NCI-H187 (cell line): ENCODE measurements at places on chromosomes 16 and 17.
A peak's percentile ranks its signal among the peaks of the same experiment; 100 is the strongest.

GRCh38 chr16:48561960-48562393 lies 48.0 kb downstream of the N4BP1 start:
- no peak for DNase-seq

GRCh38 chr17:60292697-60293096 lies 99.2 kb downstream of the USP32 start:
- DNase-seq = no peak

DNA sequence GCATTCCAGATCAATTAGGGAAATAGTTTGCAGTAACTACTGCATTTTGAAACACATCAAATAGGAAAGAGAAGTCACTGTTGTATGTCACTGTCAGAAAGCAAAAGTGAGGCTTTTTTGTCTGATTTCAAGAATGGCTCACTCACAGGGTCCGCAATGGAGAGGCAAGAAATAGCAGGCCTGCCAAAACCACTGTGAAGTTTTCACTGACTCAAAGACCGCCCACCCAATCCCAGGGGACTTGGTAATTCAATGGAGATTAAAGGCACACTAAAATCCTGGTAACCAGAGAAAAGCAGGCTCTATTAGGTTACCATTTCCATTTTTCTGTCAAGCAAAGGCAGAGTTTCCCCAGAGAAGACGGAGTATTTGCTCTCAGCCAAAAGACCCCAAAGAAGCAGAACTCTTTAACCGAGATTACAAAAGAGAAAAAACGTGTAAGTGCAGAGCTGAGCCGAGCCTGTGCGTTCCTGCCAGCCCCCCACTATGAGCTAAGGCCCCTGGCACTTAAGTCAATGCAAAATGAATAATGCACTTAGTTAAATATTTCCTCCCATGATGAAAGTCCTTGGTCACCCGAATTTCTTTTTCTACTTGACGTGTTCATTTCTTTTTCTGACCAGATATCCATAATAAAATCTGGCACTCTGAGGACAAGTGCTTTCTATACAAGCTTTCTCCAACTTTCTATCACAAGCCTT lies 57.0 kb downstream of the FOXL1 start:
- DNase-seq = no peak

- DNase-seq = no peak
Measured at GRCh38 chr17:43581613-43582012, 35.5 kb upstream of the ETV4 start.

DNA sequence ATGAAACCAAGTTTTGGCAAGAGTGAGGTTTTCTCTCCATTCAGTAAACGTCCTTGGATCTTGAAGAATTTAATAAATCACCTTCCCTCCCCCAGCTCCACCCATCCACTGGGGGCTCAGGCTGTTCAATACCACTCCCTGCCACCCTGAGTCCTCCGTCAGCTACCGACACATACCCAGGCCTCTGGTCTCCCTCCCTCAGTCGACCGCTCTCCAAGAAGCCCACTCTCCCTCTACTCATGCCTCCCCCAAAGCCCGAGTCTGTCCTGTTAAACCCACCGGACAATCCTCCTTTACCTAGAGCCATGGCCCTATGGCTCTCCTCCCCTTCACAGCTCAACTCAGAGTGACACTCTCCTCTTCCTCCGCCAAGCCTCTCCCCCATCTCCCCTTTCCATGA lies 19.7 kb upstream of the SLC4A1 start:
- DNase-seq = no peak

DNA sequence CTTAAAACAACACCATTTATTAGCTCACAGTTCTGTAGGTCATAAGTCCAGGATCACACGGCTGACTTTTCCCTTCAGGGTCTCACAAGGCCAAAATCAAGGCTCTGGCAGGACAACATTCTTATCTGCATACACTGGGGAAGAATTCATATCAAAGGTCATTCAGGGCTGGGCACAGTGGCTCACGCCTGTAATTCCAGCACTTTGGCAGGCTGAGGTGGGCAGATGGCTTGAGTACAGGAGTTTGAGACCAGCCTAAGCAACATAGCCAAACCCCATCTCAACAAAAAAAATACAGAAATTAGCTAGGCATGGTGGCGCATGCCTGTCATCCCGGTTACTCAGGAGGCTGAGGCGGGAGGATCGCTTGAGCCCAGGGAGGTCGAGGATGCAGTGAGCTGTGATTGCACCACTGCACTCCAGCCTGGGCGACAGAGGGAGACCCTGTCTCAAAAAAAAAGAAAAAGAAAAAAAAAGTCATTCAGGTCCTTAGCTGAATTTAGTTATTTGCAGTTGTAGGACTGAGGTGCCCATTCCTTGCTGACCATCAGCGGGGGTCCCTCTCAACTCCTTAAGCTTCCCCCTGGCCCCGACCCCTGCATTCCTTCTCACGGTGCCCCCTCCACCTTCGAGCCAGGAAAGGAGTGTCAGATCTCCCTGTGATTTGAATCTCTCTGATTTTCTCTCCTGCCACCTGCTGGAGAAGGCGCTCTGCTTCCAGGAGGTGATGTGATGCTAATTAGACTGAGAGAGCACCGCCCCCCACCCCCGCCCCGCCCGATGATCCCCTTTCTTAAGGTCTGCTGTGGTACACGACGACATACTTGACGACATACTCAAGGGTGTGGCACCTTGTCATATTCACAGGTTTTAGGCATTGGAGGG lies 91.8 kb upstream of the CLEC18A start:
- no peak for DNase-seq

DNA sequence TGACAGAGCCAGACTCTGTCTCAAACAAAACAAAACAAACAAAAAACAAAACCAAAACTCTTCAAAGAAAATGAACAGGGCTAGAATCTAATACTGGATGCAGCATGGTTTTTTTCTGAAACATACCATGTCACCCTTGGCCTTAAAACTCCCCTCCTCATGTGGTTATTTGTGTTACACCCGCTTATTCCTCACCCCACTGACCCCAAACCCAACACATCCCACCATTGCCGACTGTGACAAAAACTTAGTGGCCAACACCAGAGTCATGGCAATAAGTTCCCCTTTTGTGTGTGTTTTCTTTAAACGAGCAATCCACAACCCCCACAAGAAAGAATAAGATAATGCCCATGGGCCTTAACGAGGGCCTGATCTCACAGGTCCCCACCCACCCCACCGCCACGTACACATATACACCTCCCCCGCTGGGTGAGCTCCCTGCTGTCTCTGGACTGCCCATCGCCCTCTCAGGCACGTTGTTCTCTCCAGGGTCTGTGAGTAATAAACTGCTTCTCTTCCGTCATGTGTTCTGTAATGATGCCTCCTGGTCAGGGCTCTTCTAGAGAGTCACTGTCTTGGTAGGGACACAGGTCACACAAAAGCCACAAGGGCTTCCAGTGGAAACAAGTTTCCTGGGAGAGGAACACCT lies 16.8 kb upstream of the ENGASE start:
- no peak for DNase-seq

DNA sequence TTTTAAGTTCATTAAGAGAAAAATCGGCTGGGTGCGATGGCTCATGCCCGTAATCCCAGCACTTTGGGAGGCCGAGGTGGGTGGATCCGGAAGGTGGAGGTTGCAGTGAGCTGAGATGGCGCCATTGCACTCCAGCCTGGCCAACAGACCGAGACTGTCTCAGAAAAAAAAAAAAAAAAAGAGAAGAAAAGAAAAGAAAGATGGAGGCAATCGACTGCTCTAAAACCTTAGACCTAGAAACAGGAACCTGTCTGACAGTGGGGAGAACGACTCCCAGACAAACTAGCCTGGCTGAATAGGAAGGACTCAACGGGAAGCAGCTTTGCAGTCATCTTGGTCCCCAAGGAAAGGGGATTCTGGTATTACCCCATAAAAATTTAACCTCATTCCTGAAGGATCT lies 13.7 kb downstream of the MRC2 start:
- no peak for DNase-seq

DNA sequence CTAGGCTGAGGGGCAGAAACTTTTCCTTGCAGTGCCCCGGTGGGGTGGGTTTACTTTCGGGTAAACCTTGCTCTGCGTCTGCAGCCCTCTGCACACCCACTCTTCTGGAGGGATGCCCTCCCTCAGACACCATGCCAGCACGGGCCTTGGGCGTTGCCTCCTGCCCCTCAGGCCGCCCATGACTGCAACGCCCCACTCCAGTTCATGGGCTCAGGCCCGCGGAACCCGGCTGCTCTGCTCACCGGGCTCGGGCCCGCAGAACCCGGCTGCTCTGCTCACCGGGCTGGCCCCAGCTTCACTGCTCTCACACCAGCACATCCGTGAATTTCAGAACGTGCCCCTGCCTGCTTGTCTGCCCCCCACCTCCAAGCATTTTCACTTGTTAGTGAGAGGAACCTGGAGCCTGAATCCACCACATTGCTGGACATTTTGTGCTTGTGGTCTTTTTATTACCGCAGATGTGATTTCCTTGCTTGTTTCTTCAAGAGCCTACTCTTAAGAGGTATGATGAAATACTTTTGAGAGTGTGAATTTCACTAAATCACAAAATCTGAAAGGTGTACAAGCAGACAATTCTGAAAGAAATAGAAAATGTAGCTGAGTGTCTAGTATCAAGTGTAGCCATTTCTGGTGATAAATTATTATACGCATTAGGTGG lies 130.9 kb downstream of the RPTOR start:
- no peak for DNase-seq

GRCh38 chr17:19800571-19800970 lies 52.5 kb upstream of the ALDH3A1 start:
- no peak for DNase-seq

DNA sequence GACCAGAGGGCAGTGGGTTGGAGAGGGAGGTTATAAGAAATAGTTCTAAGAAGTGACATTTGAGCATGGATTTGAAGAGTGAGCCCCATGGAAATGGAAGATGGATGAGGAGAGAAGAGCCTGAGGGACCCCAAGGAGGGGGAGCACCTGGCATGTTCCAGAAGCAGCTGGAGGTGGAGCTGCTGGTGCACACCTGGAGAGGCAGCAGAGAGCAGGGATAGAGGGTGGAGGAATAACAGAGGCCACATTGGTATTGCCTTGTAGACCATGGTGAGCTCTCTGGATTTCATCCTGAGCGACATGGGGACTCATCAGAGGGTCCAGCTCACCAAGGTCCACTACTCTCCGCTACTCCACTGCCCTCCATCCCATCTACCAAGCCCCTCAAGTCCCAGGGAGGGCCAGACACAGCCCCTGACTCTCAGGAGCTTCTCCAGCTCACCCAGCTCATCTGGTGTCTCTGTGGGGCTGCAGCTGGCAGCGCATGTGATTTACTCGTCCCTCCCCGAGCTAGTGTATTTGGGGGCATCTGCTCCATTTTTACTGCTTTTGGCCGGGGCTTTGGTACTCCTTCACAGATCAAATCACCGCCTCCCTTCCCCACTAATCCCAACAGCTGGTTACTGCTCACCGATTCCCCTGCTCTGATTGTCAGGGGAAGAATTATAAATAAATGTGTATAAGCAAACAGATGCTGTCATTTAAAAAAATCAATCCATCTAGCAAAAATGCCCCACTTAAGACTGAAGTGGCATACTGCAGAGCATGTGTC lies 22.1 kb upstream of the KDM8 start:
- no peak for DNase-seq

GRCh38 chr17:5788266-5788900 lies 204.1 kb upstream of the NLRP1 start:
- no peak for DNase-seq

- DNase-seq = no peak
Measured at GRCh38 chr17:3335876-3336275, 37.7 kb upstream of the OR3A1 start.

- peak; percentile 27 for DNase-seq
Measured at GRCh38 chr17:82384730-82385481, 13.3 kb downstream of the UTS2R start.

DNA sequence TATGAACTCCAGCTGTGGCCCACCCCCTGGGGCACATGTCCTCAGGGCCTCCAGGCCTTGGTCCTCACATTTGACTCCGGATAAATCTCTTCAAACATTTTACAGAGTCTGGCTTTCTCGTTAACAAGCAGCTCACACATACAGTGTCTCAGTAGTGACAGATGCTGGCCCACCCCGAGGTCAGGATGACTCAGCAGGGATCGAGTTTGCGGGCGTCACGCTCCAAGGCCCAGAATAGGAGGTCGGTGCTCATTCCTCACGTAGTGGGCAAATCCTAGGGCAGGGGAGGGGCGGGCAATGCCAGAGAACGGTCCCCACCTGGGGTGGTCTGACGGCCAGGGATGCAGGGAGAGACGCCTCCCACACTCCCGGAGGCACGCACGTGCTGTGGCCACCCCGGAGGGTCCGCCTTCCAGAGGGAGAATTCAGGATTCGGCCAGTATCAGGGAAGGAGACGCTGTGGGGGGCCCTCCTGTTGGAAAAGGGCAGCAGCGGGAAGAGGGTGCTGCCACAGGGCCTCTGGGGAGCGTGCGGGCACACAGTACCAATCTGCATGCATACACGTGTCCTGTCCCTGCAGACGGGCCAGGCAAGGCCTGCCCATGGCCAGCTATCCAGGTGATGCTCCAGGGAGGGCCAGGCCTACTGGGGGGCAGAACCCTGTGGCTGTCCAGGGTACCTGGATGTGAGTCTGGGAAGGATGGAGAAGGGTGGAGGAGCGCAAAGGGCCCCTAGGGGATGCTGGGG lies 8.6 kb downstream of the SLC7A5 start:
- no peak for DNase-seq

DNA sequence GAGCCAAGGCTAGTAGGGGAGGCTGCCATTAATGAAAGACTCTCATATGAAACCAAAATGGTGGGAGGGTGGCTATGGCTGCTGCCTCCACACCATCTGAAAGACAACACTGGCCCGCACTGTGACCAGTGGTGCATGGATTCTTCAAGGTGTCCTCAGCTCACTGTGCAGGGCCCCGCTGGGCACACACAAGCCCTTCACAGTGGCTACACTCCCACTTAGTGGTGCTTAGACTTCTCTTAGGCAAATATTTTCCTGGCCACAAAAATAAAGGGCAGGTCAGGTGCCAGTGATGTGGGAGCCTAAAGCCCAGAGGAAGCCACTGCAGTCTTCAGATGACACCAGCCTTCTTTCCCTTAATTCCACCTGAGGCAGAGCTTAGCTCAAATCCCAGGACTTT lies 38.1 kb upstream of the IRX3 start:
- no peak for DNase-seq

DNA sequence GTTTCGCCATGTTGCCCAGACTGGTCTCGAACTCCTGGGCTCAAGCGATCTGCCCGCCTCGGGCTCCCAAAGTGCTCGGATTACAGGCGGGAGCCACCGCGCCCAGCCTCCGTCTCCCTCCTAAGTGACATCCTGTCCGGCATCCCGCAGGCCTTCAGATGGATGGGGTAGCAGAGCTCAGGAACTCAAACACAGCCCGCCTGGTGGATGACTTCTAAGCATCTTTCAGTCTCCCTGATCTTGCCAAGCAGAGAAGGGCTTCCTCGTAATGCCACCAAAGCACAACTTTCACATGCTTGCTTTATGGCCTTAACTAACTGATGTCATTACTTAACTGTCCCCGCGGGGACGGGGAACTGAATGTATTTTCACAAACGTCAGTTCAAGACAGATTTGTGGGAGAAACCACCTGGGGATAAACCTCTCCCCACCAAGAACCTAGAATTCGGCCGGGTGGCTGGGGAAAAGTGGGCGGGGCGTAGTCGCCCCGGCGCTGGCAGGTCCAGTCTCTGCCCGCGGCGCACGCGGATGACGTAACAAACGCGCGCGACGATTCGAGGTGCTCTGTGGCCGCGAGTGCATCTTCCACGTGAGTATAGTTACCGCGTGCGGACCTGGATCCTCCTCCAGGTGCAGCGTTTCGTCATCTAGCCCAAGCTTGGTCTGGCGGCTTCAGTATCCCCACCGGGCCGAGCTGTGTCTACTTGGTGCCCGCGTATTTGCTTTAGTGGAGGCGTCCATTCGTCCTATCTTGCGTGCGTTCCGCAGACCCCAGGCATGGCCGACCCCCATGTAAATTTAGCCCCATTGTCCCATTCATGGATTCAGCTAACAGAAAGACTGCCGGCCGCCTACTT lies at the start of gene PFAS:
PFAS (plus strand) TSS at position 539 of the 857 bp plus-strand sequence. CDS start 4,649 bp downstream, outside the sequence.
- DNase-seq = peak; percentile 72

- DNase-seq = no peak
Measured at GRCh38 chr16:73213732-73214455, 166.0 kb upstream of the ZFHX3 start.
